ENCODE measurements at places on chromosomes 11 and 22.

DNA sequence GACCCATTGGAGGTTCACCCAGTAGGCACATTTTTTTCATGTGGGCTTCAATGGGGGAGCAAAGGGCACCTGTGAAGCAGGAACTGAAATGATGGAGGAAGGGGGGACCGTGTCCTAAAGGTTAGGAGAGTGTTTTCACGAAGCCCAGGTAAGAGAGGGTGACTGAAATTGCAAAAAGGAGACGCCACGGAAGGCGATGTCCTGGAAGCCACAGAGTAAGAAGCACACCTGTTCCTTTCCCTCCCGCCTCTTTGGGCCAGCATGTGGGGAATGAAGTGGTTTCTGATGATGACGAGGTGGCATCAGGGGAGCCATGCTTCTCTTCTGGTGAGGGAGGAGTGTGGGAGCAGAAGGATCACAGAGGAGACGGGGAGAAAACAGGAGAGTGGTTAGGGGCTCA, 37.0 kb upstream of the MICAL2 start:
- DNase-seq: no peak

- DNase-seq: no peak
Observed at GRCh38 chr11:78351193-78351592, 66.4 kb downstream of the GAB2 start.

DNA sequence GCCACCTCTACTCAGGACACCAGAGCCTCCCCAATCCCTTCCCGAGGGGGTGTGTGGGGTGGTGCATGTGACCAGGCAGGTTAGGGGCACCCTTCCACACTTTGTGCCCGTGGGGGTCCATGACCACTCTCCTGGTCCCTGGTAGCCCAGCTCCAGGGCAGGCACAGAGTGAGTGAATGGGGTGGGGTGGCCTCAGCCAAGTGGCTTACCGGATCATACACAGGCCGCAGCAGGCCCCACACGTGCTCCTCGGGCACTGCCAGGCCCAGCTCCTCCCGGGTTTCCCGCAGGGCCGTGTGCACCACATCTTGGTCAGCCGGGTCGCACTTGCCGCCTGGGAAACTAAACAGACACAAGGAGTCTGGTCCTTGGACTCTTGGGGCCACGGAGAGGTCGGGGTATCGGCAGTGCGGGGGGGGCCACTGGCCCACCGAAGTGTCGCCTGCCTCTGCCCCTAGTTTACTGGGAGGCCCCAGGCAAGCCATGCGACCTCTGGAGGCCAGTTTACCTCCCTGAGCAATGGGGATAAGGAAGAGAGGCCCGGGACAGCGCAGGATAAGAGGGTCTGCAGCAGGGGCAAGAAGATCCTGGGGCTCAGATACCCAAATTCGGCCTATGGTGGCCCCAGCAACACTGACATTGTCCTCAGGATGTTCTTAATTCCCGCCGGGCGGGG, 889 bp downstream of the NUDT8 start:
- no peak for DNase-seq

DNA sequence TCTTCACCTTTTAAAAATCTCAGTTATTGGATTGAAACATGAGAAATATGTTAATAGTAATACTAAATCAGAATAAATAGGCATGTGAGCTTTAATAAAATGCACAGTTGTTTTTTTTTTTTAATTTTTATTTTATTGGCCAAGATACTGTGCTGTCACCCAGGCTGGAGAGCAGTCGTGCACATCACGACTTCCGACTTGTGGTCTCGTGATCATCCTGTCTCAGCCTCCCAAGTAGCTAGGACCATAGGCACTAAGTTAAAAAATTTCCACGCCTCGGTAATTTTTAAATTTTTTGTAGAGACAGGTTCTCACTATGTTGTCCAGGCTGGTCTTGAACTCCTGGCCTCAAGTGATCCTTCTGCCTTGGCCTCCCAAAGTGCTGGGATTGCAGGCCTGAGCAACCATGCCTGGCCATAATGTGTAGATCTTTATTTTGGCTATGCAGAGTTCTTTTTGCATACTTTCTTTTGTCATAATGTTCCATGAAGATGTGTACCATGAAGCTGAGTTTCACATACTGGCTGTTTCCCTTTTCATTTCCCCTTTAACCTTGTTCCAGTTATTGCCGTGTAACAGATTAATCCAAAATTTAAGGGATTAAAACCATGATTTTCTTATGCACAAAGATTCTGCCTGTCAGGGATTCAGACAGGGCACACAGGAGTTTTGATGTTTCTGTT, 16.0 kb downstream of the CAPRIN1 start:
- no peak for DNase-seq

- DNase-seq: no peak
Observed at GRCh38 chr22:22565981-22566380, 6.9 kb upstream of the PRAME start.

DNA sequence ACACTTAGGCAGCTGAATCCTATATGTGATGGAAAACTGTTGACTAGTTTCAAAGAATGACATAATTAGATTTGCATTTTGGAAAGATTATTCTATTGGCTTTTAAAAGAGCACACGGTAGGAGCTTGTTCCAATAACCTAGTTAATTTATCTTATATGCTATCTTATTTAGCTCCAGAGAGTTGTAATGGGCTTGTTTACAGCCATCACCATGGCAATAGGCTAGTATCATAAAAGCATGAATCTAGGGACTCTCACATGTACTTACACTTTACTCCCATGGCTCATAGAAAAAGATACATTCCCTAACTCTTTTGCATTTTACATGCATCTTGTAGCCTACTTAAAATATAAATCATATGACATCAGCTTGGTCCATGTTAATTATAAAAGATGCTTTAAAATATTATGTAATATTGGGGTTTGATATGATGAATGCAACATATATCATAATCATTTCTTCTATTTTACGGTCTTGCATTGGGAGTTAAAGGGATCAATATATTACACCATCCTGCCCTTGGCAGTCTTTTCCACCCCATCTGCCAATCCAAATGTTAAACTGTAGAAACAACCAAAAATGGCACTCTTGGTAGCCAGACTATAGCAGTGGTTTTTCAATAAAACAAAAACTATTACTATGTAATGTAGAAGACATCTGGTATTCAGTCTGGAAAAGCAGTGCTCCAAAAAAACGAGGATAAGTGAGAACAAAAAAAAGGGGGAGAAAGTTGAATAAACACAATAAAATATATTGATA, 2254.0 kb downstream of the LRRC4C start:
- peak; percentile 24 for DNase-seq

DNA sequence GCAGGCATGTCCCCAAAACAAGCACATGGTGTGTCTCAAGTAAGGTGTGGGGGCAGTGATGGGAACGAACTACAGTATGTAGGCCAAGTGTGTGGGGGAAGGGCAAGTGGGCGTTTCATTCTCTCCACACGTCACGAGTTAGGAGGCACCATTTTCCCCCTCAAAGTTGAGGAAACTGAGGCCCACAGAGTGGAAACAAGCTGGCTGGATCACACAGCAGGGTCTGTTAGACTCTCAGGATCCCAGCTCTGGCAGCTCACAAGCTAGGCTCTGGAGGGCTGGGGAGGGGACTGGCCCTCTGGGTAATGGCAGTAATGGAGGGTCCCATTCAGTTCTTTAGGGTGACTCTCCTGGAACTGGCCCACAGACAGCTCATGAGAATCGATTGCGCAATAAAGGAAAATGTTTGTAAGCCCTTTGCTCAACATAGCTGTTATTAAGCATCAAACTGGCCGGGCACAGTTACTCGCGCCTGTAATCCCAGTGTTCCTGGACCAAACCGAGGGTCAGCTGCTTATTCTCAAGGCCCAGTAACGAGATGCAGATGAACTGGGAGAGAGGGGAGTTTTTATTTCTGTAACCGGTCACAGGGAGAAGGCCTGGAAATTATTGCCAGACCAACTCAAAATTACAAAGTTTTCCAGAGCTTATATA, 24.1 kb upstream of the TUB start:
- peak; percentile 41 for DNase-seq

DNA sequence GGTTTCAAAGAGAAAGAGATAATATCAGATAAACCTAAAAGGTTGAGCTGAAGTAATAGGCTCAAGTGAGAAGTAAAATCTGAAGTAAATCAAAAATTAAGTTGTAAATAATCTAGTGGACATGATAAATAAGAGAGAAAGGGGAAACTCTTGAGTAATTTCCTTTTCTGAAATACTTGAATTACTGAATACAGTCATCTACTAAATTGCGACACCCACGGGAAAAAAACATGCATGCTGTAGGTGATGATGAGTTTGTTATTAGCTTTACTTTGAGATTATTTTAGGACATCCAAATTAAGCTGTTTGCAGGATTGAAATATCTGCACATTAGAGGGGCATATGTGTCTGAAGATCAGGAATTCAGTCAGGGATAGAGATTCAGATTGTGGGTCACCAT, 50.0 kb upstream of the CARD18 start:
- DNase-seq: no peak
